Regular cardiac myocyte (primary cell): ENCODE measurements at places on chromosomes 2 and 18. TPM values are rescaled to one million over a fixed set of nuclear protein-coding genes. Genes with fewer than 3 reads are reported as not detected.

Gene FZD7
- total RNA-seq: 10.7 and 45.1 TPM in 2 replicates

Gene ABI2
- 28.5 and 41.6 TPM in 2 replicates for total RNA-seq

Gene SCYGR4
- total RNA-seq: not detected in 2 replicates

Gene GCG
- not detected in 2 replicates for total RNA-seq
